ENCODE measurements at places on chromosomes 4 and X. TPM values are rescaled to one million over a fixed set of nuclear protein-coding genes. Genes with fewer than 3 reads are reported as not detected.

DNA sequence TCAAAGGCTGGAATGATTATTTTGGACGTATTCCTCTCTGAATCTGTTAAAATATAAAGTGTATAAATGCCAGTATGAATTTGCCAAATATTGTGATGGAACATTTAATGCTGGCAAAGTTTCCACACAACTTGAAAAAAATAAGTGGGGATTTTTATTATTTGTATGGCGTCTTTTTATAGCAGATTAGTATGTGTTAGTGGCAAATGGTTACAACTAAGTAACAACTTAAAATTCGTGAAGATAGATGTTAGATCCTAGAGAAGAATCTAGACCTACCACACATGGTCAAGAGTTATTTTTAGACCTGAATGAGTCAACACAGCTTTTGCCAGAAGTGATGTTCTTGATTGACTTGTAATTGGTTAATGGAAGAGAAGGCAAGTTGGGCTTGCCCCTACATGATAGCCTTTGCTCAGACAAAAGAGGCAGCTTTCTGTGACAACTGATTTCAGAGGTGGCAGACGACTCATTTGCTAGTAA is 4.8 kb downstream of the CPE start:
- no peak for DNase-seq

- no peak for DNase-seq
These were observed 91.8 kb downstream of the MAB21L2 start for GRCh38 chr4:150673793-150674192.

- DNase-seq = no peak
These were observed 18.8 kb upstream of the COL25A1 start for GRCh38 chr4:109321232-109321631.

DNA sequence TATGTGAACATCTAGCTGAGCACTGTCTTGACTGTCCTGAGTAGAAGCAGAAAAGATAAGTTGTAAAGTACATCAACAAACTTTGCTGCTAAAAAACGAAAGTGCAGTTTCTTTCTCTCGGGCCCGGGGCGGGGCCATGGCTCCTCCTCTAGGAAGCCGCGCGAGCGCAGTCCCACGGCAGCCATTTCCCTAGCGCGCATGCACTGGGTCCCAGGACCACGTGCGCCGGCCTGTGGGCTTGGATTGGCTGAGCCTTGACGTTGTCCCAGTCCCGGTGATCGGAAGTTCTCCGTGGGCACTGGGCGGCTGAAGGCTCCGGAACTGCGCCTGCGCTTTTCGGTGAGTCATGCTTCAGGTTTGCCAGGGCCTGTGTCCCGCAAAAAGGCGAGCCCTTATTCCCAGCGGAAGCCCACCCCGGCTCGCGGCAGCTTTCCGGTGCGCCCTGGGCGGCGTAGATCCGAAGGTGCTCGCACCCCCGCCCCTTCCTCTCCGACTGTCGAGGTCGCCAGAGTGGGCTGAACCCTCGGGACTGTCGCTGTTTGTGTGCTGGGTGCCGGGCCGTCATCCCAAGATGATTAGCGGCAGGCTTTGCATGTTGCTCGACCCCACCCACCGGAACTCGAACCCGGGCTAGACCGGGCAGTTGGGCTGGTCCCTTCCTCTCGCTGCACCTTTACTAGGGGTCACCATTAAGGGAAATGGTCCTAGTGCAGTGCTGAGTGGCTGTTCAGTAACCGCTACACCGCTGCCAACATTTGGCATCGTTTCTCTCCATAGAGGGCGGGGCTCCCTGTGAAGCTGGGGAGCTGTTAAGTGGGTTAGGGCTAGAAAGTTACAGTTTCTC is at the start of gene TCEANC:
TSS of gene TCEANC (plus strand) at position 292 of the 844 bp plus-strand sequence. CDS start 9,368 bp downstream, outside the sequence.
- DNase-seq = peak; percentile 58

VEGFC gene
- total RNA-seq = 5.1 TPM

DOCK11 gene
- total RNA-seq = 30.6 TPM

GLRA3 gene
- total RNA-seq = not detected

- no peak for DNase-seq
These were observed 69.0 kb downstream of the BEND2 start for GRCh38 chrX:18151649-18152048.

- DNase-seq = no peak
These were observed 150.6 kb downstream of the POU3F4 start for GRCh38 chrX:83658731-83659130.

GRCh38 chr4:96343836-96344235 is 503.9 kb downstream of the PDHA2 start:
- DNase-seq = no peak

DNA sequence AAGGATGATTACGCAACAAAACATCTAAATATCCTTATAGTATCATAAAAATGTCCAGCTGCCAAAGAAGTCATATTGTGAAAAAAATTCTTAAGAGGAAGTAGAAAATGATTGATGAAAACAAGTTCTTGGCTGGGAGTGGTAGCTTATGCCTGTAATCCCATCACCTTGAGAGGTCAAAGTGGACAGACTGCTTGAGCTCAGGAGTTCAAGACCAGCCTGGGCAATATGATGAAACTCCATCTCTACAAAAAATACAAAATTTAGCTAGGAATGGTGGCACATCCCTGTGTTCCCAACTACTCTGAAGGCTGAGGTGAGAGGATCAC is 577.6 kb downstream of the KLHL13 start:
- no peak for DNase-seq

DNA sequence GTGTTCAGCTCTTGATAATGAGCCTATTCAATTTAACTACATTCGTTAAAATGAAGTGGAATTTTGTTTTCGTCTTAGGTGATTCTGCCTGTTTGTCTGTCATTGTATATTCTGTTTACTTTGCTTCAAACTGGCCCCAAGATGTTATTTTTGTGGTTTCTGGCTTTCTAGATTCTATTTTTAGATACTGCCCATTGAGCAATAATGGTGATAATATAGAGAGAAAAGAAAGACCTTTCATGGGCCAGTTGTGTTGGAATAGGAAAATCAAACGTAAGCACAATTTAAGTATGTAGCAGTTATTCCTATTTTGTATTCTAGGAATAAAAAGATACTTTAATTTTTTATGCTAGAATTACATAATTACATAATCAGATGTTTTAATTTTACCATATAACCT is 4.0 kb downstream of the CDKN2AIP start:
- no peak for DNase-seq

RS1 gene
- not detected for total RNA-seq
